ENCODE measurements at places on chromosomes 12 and 14.
A peak's percentile ranks its signal among the peaks of the same experiment; 100 is the strongest.

DNA sequence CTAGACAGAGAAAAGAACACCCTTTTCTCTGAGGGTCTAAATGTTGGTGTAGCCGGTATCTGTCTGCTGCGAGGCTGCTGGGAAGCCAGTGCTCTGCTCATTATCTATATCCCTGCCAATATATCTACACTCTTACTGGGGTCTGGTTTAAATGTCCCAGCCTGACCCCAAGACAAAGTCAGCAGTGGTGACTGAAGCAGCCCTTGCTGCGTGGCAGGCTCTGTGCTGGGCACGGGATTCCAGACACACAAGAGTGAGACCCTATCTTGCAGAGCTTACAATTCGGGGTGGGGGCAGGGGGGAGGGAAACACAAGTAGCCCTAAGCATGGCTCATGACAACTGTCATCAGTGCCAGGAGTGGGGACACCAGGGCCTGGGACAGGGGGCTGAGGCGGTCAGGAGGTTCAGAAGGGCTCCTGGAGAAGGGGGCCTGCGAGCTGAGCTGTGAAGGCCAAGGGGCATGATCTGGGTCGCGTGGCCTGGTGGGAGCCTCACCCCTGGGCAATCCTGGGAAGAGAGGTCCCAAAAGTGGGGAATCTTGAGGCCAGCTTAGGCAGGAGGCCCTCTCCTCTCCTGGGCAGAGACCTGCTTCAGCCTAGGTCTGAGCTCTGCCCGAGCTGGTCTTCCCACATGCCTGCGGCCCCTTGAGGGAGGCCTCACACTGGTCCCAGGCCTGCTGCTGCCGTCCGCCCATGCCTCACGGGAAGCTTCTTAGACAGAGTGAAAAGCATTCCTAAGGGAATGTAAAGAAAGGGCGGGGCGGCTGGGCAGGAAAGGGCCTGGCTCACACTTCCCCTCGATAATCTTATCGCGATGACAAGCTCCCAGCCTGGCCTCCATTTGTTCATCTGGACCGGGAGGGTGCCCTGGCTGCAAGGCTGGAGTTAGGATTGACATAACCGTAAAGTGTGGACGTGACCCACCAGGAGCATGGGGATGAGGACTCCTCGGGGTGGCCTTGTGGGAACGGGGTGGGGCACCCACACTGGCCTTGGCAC, 7.3 kb upstream of the RCOR1 start:
- no peak for DNase-seq

DNA sequence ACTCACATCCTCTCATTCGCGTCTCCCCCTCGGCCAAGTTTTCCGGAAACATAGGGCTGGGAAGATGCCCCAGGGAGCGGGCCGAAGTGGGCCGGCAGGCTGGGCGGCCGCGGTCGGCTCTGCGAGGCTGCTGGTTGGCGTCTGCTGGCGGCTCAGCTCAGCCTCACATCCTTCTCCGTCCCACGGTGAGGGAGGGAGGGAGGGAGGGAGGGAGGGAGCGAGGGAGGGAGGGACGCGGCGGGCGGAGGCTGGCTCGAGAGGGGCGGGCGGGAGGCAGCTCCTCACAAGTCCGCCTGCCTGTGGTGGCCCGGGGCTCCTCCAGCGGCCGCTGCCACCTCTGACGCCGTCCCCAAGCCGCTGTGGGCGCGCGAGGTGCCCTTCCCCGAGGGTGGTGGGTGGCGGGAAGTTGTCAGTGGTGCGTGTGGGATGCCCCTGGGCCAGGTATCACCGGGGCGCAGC, 93.8 kb downstream of the RFLNA start:
- no peak for DNase-seq

DNA sequence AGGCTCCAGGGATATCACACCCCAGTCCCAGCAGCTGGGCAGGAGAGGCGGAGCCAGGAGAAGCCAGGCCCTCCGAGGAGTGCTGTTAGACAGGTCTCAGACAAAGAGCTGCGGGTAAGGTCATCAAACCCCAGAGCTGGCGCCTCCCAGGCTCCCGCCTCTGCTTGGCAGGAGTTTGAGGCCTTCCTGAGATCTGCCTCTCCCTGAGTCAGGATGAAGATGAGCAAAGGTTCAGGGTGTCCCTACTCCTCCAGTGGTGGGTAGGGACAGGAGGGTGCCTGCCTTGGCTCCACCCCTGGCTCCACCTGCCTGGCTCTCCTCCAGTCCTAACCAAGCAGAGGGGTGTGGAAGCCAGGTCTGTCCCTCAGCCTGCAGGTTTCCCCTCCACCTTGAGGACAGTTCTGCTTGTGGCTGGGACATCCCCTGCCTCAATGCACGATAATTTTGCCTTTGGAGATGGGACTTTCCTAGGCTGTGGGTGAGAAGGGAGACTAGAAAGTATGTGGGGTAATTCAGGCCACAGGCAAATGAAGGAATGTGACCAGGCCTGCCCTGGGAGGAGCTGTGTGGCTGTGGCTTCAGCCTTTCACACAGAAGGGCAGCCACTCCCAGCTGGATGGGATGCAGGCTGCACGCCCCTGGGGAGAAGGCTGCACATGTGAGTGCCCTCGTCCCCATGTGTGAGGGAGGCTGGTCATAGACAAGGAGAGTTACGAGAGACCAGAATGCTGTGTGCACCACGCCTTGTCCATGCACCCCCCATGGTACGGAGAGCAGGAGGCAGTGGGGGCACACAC, 2.2 kb downstream of the PLEKHG6 start:
- DNase-seq: no peak

GRCh38 chr12:3250576-3250975, 173.4 kb downstream of the TSPAN9 start:
- DNase-seq: no peak

DNA sequence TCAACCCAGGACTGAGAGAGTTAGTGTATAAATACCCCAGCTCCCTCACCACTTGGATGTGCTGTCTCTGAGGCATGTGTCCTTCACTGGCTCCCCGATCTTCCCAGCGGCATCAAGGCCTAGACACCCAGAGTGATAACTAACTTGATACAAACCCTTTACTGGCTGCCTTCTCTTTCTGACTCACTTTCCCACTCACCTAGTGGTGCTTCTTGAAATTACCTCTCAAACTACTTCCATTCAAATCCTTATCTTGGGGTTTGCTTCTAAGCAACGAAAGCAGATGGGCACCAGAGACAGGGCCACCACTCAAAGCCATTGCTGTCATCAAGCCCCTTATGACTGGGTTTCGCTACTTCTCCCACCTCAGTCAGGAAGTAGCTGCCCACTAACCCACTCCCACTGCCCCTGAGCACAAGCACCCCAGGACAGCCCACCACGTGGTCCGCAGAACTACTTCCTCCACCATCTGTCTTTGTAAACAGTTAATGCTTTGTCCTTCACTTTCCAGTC, 17.2 kb downstream of the ZFP36L1 start:
- peak; percentile 34 for DNase-seq

DNA sequence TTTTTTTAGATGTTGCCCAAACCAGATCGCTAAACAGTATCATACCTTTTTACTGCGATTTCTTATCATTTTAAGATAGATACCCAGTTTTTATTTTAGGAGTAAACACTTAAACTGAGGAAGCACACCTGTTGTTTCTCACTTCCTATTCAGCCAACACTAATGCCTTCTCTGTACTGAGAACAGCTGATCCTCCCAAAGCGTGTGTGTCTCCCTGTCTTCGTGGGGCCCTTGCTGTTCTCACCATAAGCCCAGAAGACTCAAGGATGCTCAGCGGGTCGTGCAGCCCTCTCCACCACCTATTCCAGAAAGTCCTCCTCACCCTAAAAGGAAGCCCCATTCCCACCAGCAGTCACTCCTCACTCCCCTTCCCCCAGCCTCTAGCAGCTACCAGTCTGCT, 14.8 kb downstream of the PPP2R5C start:
- no peak for DNase-seq

- DNase-seq: no peak
Measured at GRCh38 chr12:22115711-22116110, 69.7 kb downstream of the CMAS start.

GRCh38 chr12:103858953-103859601, 18.0 kb upstream of the NT5DC3 start:
- peak; percentile 73 for DNase-seq

DNA sequence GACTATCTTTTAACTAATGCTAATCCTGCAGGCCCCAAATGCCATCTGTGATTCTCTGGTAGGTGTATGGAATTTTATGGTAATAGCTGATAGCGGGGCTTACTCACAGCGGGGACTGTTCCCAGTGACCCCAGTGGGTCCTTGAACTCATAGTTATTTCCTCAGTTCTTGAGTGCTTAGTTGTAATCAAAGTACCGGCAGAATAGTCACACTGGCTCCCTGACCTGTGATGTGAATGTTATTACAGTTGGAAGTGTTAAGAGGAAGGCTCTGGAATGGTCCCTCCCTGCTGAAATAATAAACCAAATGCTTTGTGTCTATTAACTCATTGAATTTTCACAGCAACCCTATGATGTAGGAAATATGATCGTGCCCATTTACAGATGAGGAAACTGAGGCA, 78.3 kb downstream of the NDUFA12 start:
- DNase-seq: no peak

DNA sequence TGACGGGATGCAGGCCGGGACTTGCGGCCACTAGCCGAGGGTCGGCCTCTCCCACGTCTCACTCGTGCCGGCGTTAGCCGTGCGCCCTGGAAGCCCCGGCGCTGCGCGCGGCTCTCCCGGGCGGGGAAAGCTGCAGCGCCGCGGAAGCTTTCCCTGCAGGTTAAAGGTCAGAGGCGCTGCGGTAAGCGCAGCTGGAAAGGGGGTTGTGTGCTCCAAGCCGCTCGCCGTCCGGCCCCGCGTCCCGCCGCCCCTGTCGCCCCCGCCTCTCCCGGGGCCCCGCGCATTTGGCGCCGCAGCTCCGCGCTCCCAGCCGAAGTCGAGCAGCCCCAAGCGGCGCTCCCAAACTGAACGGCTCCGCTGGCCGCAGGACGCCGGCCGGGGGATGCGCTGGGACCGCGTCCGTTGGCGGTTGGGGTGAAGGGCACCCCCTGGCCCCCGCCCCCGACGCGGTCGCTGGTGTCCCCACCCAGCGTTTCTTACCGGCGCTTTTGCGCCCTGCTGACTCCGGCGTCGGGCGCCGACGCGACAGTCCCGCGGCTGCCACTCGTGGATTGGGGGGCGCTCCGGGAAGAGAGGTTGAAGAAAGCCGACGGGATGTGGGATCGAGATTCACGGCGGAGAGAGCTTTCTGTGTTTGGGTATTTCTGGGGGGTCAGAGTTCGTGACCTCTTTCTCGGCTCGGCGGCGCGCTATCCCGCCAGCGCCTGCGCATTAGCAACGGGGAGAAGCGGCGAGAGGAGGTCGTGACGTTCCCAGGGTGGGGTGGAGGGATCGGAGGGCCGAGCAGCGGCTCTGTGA, at the start of gene NR2C1:
Gene NR2C1, minus strand, starts transcription at position 719 of the 798 bp plus-strand sequence. CDS start 6,234 bp downstream, outside the sequence.
- DNase-seq: peak; percentile 98

GRCh38 chr12:57244312-57244696, 6.7 kb downstream of the STAC3 start:
- DNase-seq: no peak

DNA sequence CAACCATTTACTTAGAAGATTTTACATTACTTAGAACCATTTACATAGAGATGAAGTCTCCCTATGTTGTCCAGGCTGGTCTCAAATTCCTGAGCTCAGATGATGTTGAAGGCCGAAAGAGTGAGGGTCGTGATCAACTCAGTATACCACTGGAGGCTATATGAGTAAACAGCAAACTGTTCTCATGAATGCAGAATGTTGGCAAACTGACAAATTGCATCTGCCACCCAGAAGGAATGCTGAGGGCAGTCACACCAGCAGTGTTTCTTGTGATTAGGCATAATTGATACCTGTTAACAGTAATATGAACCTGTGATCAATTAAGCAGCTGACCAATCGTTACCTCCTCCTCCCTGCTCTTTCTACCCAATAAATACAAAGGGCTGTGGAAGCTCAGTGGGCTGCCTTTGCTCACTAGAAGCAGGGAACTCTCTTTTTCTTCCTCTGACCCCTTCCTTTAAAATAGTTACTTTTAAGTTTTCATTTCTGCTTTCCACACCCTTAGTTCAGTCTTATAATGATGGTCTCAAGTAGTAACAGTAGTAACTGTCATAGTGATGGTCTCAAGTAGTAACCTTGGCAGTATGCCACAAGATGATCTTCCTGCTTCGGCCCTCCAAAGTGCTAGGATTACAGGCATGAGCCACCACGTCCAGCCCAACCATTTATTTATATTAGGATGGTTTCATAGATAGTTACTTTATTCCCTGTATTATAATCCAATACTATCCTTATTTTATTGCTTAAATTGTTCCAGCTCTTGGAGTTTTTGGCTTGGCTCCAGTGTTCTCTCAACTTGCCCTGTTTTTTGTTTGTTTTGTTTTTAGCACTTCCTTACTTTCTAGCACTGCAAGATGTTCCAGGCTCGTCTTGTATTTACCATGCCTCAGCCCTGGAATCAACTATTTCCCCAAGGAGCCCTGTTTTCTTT, 25.8 kb downstream of the LIMA1 start:
- DNase-seq: no peak
